ENCODE measurements at places on chromosomes 3 and 15. TPM values are rescaled to one million over a fixed set of nuclear protein-coding genes. Genes with fewer than 3 reads are reported as not detected.

Gene ROPN1
- not detected for total RNA-seq

Gene IQCH
- total RNA-seq = 3.5 TPM

Gene SH3BP5
- 20.1 TPM for total RNA-seq

Gene CCDC39
- not detected for total RNA-seq

Gene PDE8A
- 28.8 TPM for total RNA-seq

Gene SI
- not detected for total RNA-seq

Gene GOLGA6B
- total RNA-seq = not detected

Gene LRRC49
- 3.5 TPM for total RNA-seq

Gene SLC25A20
- 12.9 TPM for total RNA-seq

Gene KCNH8
- not detected for total RNA-seq

Data from A549 treated with RU486 at 1 μM for 4 hours (cell line).